ENCODE measurements at places on chromosomes 7 and 10.

DNA sequence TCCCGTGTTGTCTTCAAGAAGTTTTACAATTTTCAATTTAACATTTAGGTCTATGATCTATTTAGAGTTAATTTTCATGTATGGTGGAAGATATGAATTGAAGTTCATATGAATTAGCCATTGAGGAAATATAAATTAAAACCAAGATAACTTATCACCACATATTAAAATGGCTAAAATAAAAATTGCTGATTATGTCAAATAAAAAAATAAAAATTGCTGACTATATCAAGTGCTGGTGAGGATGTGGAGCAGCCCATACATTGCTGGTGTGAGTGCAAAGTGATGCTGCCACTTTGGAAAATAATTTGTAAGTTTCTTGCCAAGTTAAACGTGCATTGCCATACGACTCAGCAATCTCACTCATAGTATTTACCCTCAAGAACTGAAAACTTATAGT is 44.6 kb upstream of the AHR start:
- no peak for DNase-seq

GRCh38 chr10:98748298-98748697 is 301.6 kb upstream of the HPS1 start:
- peak; percentile 36 for DNase-seq

- peak; percentile 37 for DNase-seq
These were observed 232.7 kb downstream of the NSUN6 start for GRCh38 chr10:18418541-18419215.

DNA sequence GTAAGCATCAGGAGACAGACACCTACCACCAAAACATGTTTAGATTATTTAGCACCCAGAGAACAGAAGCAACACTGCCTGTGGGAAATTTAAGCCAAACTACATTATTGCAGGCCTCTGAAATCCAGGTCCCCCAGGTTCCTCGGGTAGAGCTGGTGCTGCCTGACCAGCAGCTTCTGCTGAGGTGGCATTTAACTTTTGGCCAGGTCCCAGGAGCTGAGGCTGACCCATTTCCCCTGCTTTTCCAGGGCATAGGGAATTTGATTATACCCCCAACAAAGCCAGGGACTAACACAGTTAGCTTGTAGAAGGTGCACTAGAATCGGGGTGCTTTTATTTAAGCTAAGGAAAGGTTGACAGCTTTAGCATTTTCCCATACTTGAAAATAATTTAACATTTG is 4.7 kb downstream of the LRRC4 start:
- DNase-seq, result no peak

- DNase-seq, result no peak
These were observed 3.6 kb upstream of the ITGB8 start for GRCh38 chr7:20327055-20327454.

DNA sequence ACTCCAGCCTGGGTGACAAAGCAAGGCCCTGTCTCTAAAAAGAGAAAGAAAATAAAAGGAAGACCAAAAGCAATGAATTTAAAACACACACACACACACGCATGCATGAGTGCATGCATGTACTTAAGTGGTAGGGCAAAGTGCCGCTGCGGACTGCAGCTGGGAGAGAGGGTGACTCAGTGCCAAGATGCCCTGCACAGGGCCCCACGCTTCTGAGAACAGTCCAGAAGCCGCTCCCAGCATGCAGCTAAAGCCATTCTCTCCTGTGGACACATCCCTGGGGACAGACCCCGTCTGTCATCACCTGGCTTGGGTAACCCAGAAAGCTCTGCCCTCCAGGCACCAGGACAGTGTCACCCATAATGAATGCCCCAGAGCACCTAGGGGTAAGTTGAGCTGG is 61.0 kb upstream of the MYL10 start:
- DNase-seq, result no peak

- DNase-seq, result no peak
These were observed 315.7 kb downstream of the NRG3 start for GRCh38 chr10:82190432-82191260.

GRCh38 chr7:8117195-8117594 is 144.8 kb downstream of the ICA1 start:
- no peak for DNase-seq

- no peak for DNase-seq
These were observed 285.7 kb downstream of the GLRX3 start for GRCh38 chr10:130421909-130422308.

DNA sequence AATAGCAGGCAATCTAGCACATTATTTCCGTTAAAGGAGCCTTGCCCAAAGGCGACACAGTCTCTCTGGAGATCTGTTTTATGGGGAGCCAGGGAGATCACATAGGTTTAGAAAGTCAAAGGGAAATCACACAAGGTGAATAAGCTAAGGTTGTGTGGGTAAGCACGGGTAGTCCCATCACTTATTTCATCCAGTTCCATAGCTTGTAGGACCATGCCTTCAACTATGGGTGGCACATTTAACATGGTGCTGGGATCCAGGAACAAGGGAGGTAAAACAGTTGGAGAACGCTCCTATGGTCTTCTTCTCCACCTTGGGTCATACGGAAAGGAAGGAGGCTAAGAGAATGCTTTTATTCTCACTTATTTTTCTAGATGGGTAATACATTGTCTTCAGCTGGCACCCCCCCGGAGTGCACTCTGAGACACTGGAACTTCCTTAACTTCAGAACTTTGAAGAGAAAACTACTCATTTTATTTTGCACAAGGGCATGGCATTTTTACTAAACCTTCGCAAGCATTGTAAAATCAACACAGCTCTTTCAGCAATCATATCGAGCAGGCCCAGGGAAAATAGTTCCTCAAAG is 435.4 kb downstream of the KIF20B start:
- no peak for DNase-seq

DNA sequence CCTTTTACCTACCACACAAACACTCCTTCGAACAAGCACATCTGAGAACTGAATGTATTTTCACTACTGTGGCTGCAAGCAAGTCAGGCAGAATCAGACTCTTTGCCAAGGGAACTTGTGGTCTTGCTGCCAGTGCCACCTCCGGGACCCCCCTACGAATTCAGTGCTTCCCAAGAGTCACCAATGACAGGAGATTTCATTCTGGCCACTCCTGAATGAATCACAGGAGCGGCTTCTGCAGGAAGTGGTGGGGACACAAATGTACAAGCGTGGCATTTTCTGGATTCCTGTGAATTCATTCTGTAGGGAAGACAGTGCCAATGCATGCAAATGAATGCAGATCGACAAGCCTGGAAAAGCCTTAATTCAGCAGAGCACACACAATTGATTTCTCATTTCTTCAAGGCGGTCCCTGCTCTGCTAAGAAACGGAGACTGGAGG is 161.2 kb downstream of the CAMK1D start:
- DNase-seq, result peak; percentile 6

DNA sequence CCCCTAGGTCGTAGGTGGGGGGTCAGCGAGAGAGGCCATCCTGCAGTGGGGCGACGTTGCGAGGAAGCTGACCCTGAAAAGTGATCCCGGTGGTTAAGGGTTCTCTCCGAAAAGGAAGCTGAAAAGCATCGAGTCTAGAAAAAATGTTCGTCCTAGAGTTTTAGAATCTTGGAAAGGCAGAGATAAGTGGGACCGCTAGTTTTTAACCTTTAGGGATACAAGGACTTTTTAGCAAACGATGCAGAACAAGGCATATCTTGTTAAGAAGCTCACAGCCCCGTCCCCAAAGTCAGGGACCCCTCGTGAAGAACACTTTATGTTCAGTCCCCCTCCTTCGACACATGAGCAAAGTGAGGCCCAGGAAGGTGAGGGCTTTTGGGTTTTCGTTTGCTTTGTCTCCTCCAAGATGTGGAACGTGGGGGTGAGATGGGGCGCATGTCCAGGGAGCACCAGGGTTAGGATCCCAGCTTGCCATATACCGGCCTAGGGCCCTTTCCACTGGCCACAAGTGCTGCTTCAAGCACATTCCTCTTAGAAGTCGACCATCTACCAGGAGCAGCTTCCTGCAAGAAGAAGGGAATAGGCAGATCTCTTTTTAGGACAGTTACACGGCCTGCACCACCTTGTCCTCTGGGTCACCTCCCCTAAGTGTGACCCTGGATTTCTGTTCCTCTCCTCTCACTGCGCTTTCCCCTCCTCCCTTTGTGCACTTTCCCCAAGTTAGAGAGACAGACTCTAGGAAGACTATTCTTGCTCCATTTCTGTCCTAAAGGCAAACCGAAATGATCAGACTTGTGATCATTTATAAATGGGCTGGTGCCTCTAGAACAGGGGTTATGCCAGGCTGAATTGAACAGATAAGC is 969 bp downstream of the SLC35G1 start:
- no peak for DNase-seq

DNA sequence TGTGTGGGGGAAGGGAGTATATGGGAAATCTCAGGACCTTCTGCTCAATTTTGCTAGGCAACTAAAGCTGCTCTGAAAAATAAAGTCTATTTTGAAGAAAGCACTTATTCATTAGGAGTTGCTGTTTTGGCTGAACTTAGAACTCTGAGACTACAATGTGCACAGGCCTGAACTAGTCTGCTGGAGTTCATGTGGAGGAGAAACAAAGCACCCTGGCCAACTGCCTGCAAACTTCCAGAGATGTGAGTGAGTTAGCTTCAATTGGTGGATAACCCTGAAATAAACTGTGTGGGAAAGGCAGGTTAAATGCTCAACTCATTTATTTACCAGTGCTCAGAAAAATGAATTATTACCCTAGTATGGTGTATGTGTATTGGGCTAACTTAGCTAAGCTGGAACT is 17.3 kb upstream of the FAM241B start:
- no peak for DNase-seq

- DNase-seq, result no peak
These were observed 432.2 kb upstream of the KLF6 start for GRCh38 chr10:4217187-4217586.
